ENCODE measurements at places on chromosomes 2 and 18.

DNA sequence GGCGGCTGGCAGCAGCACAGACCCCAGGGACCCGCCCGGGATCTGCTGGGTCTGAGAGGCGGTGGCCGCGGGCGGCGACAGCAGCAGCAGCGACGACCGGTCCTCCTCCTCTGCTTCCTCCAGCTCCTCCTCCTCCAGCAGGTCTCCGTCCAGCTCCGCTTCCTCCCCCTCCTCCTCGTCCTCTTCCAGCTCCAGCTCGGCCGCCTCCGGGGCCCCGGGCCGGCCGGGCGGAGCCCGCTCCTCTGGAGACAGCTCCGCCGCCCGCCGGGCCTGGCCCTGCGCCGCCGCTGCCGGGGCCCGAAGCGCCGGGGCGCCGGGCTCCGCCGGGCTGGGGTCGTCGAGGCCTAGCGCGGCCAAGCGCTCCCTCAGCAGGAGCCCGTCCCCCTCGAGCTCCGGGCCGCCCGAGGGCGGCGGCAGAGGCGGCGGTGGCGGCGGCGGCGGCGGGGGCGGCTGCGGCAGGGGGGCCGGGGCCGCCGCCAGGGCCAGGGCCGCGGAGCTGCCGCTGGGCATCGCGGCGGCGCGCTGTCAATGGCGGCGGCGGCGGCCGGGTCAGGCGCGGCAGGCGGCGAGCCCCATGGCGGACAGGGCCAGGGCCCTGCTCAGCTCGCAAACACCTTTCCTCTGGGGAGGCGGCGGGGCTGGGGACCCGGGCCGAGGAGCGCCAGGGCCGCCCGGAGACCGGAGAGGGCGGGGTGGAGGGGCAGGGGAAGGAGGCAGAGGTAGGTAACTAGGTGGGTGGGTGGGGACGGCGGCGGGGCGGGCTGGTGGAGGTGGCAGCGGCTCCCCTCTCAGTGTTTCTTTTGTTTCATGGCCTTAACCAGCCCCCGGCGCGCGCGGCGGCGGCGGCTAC lies 445 bp downstream of the MEX3C start:
- peak; percentile 62 for DNase-seq

DNA sequence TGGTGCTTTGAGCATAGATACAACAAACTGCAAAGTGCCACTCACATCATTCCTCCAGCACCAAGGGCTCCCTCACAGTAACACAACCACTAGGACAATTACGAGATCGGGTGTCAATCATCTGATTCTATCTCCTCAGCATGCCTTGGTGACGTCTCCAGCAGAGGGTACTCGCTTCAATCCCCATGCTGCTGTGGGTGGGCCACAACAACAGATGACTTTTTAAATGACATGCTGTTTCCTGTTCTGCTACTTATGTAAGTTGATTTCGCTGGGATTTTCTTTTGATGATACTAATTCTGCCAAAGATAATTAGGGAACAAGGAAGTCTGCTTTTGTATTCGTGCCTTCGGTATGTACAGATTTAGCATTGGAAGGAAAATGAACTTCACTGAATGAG lies 1113.0 kb downstream of the BCL11A start:
- no peak for DNase-seq

- DNase-seq, result no peak
These were observed 206.5 kb downstream of the GBX2 start for GRCh38 chr2:235961711-235962110.

- no peak for DNase-seq
These were observed 437.4 kb downstream of the EPHA4 start for GRCh38 chr2:221134718-221135117.

- DNase-seq, result no peak
These were observed 241.6 kb downstream of the PDE11A start for GRCh38 chr2:177830881-177831386.

- DNase-seq, result no peak
These were observed 25.1 kb upstream of the DPYSL5 start for GRCh38 chr2:26822877-26823276.

GRCh38 chr2:216903470-216903869 lies 43.6 kb upstream of the TNP1 start:
- DNase-seq, result no peak

DNA sequence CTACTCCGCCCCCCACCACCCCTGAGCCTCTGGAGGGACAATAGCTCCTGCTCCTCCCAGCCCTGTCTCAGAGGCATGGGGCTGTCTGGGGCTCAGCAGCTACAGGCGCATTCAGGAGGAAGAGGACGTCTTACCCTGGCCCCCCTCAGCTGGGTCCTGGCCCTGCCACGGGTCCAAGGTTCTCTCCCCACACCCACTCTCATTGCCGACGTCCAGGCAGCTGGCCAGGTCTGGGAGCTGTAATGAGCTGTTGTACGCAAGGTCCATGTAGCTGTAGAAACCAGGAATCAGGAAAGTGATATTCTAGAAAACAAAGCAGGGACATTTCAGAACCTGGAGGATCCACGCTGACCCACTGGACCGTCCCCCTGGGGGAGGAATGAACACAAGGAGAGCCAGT lies 13.5 kb downstream of the PASK start:
- DNase-seq, result no peak

GRCh38 chr2:5561006-5561405 lies 131.2 kb upstream of the SOX11 start:
- no peak for DNase-seq

All from neural progenitor cell (in vitro differentiated cells).